Fibroblast of skin of abdomen (primary cell): ENCODE measurements at places on chromosomes 16 and 17.
A peak's percentile ranks its signal among the peaks of the same experiment; 100 is the strongest.

DNA sequence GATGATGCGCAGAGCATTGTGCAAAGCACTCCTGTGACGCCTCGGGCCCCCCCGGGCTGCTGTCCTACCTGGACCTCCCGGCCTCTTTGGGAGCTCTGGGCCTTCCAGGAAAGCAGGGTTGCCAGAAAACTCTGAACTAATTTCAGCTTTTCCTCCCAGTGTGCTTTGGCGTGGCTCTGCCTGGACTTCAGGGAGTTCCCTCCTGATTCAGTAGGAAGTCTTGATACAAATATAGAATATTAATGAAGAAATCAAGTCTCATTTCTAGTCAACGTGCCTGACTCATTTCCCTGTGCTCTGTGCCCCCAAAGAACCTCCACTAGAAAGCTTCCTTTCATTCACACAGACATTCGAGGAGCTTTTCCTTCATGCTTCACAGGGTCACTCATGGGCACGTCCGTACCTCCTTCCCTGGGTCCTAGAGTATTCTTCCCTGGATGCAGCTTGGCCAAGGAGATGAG lies 84.0 kb upstream of the NOL11 start:
- DNase-seq: no peak

DNA sequence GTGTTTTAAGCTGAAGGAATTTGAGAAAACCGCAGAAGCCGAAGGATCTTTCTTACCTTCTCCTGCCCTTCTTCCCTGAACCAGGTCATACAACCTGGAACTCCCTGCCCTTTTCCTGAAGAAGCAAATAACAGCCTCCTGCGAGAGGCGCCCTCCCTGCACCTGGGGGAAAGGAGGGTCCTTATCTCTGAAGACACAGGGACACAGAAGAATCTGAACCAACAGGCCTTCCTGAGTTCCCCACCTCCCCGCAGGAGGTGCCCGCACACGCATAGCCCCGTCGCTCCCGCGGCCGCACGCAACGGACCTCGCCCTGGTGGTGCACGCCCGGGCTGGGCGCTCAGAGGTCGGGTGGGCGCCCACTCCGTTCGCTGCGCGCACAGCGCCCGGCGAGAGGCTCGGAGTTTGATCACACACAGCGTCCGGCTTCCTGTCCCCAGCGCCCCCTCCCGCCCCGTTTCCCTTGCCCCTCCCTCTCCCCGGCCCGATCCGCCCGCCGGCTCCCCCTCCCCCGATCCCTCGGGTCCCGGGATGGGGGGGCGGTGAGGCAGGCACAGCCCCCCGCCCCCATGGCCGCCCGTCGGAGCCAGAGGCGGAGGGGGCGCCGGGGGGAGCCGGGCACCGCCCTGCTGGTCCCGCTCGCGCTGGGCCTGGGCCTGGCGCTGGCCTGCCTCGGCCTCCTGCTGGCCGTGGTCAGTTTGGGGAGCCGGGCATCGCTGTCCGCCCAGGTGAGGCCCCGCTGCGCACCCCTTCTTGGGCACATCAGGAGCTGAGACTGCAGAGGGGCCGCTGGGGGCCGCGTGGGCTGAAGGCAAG lies at the start of gene TNFSF12:
TSS of gene TNFSF12 (plus strand) at position 474 of the 816 bp plus-strand sequence. CDS start at position 570, 96 bp downstream.
- peak; percentile 29 for DNase-seq

GRCh38 chr17:56898874-56899273 lies 15.0 kb downstream of the TRIM25 start:
- no peak for DNase-seq

GRCh38 chr16:10242097-10242496 lies 59.9 kb upstream of the GRIN2A start:
- DNase-seq: no peak

DNA sequence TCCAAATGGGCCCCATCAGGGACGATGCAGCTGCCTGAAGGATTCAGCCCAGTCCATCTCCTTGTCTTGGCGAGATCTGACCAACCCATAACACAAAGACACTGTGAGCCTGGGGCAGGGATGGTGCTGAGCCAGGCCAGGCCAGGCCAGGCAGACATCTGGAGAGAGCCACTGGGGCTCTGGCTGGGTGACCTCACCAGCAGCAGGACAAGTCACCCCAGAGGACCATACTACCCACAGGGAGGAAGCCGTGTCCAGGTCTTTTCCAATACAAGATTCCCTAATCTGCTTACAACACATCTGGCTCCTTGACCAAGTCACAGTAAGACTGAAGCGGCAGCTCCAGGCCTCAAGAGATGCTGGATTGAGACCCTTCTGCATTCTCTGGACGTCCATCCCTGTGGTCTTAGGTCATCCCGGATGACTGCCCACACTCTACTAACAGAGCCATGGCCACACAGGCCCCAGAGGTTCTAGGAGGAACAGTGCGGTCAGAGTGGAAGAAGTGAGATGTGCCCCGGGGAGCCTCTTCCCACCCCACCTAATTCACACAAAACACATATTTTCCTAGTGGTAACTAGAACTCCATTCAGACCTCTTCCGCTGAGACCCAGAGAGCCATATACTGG lies 81.8 kb upstream of the RCVRN start:
- DNase-seq: no peak

DNA sequence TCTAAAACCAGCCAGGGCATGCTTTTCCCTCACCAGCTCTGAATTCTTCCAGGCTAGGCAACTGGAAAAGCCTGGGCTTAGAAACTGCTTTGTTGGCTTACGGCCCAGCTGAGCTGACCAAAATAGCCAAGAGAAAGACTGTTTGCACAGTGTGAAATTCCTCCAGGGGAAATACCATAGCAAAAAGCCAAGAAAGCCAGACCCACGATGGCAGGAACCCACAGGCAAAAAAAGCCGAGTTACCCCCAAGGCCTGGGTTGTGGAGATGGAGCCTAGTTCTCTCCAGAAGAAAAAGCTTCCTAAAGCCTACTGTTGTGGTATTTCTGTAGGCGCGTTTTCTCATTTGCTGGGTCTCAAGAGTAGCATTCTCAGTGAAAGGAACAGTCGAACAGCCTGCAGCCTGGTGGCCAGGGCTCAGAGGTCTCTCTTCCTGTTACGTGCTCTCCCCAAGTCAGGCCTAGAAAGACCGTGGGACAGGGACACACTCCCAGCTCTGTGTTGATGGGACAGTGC lies 9.2 kb downstream of the SP2 start:
- DNase-seq: peak; percentile 76

DNA sequence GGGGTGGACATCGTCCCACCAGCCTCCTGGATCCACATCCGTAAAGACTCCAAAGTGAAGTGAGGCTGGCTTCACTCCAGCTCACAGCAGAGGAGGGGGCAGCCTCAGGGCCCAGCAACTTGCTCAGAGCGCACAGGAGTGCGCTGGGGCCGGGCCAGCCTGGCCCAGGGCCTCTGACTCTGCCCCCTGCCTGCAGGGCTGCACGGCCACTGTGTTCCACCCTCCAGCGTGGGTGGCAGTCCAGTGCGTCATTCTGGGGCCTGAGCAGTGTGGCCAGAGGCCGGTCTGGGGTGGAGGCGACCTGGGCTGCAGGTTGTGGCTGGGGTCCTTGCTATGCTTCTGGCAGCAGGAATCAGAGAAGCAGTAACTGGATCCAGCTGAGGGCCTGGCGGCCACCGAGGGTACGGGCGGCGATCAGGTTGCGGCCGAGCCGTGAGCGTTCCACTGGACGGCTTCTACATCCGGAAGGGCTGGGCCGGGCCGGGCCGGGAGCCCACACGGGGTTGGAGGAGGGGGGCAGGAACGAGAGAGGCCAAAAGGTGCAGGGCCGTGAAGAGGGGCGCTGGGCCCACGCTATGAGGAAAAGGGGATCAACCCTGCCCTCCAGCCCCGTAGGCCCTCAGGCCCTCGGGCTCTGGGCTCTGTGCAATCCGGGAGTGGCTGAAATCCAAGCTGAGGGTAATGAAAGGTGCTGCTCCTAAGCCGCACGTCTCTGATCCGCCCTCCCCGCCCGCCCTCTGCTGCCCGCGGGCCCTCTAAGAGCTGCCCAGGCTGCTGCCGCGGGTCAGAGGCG lies at the start of gene FSCN2:
TSS of gene FSCN2 (plus strand) at position 787 of the 793 bp plus-strand sequence. CDS start 155 bp downstream, outside the sequence.
- no peak for DNase-seq

DNA sequence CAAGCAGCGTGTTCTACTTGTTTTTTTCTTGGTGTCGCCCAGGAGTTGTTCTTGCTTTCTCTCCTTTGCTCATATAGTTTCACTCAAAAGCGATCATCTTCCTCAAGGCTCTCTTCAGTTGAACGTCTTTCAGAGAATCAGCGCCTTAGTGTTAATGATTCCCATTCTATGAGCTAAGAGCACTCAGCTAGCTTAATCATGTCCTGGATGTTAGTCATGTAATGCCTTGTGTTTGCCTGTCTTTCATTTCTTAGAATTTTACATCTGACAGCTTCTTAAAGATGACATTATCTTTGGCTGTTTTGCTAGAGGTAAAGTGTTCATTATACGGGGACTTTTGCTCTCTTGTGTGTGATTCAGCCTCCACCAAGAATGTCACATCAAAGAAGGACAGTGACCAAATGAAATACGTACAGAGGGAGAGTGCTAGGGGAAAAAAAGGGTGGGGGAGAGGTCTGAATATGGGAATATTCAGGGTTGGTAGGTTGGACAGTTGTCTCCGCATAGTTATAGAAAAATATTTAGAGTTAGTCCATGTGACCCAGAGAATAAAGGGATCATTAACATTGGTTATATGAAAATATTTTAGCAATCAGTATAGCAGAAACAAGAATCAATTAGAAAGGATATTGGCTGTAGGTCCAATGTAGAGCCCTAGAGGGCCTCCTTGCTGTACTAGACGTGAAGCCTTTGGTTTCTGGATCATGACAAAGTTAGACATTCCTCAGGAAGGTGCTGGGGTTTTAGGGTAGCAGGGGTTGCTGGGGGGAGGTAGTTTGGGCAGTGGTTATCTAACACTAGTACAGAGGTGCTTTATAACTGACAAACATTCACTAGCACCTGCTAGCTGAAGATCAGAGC lies 31.9 kb upstream of the ANKFN1 start:
- no peak for DNase-seq

DNA sequence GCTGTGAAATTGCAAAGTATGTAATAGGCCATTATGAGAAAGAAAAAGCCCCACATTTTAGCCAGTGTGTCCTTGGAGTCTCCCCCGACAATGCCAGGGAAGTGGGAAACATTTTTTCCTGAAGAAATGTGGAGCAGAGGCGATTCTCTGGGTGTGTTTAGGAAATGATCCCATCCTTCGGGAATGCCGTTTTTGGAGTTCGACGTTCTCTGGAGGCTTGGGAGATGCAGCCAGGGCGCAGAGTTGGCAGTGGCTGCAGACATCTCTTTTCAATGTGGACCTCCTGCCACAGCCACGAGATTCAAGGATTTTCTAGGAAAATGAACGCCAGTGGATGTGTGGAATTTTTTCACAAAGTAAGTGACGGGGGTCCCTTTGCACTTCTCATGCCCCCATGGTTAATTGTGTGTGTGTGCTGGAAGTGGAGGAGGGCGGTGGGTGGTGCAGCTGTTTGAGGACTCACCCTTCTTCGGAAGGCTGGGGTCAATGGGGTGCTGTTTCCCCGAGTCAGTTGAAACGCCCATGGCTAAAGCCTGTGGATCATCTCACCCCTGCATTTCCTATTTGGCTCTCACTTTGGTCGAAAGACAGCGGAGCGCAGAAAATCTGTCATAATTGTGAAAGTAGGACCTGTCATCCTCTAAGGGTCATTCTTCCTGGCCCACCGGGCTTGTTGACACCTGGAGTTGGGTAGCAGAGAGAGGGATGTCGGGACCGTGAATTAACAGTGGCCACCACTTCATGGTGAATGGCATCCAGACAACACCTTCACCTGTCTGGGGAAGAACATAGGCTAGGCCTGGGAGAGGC lies 73.2 kb downstream of the CMIP start:
- DNase-seq: peak; percentile 74

GRCh38 chr16:57938936-57939871 lies 31.7 kb downstream of the CNGB1 start:
- peak; percentile 53 for DNase-seq

DNA sequence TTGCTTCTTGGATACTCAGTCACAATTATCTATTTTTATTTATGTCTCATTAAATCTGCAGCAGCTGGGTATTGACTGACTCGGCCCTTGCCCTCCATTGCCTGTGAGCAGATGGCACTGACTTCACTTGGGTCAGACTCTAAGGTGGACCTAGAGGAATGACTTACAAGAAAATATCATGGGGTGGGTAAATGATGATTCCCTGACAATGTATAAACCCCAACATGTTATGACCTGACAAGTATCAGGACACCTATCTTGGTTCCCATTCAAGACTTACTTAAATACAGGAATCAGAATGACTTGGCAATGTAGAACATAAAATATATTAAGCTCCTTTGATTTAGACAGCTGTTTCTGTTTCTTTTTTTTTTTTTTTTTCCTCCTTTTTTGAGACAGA lies 953.5 kb downstream of the CDH11 start:
- no peak for DNase-seq

GRCh38 chr16:88951989-88952388 lies 25.0 kb downstream of the CBFA2T3 start:
- DNase-seq: no peak

DNA sequence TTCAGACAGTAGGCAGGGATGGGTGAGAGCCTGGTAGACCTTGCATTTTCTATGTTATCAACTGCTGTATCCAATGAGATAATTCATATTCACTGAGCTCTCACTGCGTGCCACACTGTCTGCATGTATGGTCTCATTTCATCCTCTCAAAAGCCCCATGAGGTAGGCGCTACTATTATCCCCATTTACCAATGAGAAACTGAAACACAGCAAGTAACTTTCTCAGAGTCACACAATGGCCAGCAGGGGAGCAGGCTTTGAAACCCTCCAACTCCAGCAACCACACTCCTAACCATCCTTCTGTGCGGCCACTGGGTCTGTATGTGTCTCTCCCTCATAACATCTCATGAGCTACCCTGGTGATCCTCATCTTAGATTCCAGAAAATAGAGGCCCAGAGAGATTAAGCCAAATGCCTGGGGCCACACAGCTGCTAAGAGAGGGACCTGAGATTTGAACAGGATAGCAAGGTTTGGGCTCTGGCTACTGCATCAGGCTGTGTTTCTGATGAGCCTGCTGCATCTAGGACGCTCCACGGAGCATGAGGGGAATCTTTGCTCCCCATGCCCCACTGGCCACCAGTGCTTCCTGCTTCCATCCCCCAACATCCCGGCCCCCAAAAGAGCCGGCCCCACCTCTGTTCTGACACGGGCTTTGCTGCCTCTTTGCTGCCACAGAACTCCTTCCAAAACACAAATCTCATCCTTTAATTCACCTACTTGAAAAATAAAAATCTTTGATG lies 3.2 kb downstream of the CCR7 start:
- no peak for DNase-seq

- no peak for DNase-seq
Measured at GRCh38 chr17:56432443-56432842, 161.1 kb upstream of the NOG start.

DNA sequence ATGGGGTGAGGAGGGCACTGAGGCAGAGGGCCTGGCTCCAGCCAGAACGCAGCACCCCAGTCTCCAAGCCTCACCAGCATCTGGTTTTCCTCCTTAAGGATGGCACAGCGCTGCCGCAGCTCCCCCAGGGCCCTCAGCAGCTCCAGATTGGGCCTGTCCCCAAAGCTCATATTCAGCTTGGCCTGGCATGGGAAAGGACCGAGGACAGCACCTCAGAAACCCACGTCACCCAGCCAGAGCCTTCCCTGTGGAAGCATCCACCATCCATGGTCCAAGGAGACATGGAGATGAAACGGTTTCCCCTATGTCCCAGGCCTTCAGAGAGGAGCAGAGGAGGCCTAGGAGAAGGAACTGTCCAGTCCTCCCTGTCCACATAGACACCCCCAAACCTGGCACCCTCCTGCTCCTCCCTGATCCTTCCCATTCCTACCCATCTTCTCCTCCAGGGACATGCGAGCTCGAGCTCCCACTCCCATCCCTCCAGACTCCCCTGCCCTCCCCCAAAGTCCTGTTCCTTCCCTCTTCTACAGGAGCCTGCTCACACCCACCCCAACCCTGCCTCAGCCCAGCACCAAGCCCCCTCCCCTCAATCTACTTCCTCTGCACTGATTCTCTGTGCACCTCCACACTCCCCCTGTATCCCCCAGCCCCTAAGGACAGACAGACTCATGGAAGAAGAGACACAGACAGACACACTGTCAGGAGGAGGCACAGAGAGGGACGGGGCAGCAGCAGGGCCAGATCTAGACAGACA lies 1.8 kb downstream of the TSPOAP1 start:
- DNase-seq: no peak
